ENCODE measurements at places on chromosomes 1 and 21.

- no peak for DNase-seq
Measured at GRCh38 chr1:163258181-163258580, 55.5 kb upstream of the RGS5 start.

DNA sequence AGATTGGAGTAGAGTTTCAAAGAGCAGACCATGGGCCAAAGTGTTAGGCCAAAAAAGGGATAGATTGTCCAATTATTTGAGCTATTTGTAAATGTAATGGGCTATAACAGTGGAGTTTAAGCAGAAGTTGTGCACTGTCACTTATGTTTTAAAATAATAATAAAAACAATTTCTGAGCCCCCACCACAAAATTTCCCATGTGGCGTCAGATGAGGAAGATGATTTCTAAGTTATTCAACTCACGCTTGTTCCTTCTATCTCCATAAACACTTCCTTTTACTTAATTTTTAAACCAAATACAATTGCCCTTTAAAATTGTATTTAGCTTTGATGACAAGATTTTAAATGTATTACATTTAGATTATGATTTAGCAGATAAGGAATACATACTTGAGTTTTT is 330.0 kb downstream of the PTPRC start:
- DNase-seq: no peak

DNA sequence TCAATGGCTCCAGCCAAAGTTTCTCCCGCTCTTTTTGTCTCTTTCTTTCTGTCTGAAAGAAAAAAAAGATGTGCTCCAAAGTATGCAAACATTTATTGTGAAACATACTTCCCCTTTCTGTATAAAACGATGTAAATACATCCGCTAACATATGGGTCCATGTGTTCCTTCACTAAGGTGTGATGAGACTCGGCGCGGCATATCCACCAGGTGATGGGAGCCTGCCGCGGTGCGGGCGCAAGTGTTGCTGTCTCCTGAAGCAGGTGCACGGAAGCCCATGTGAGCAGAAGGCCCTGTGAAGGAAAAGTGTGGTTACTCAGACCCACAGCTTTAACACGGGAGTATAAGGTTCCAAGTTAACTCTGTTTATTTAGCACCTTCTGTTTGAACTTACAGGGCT is 466.6 kb upstream of the C1orf87 start:
- DNase-seq: no peak

GRCh38 chr1:222124602-222125001 is 382.7 kb upstream of the DUSP10 start:
- DNase-seq: no peak

GRCh38 chr1:84847253-84848250 is 45.5 kb downstream of the LPAR3 start:
- DNase-seq: peak; percentile 95

DNA sequence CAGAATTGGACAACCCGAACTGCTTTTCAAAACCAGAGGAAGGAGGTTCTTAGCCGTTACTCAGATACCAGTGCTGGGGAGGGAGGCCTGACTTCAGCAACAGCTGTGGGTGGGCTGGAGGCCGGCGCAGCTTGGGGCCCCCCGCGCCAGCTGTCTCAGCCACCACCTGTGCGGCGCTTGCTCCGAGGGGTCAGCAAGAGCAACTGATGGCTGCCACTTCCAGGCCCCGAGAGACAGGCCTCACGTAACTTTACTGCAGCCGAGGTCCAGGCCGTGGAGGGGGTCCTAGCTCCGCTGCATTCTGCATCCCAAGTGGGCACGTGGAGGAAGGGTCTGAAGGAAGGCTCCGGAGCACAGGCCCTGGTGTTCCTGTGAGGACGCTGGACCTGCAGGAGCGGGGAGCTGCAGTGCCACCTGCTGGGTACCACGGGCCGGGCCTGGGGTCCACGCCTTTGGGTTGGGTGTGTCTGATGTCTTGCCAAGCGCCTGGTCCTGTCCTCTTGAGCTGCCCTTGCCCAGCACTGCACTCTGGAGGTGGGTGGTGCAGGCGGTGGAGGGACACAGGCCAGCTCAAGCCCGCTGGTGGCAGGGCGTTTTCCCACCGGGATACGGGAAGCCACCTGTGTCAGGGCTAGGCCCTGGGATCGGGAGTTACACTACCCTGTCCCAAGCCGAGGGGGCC is 9.8 kb downstream of the THAP3 start:
- peak; percentile 30 for DNase-seq

GRCh38 chr1:93969887-93970286 is 60.7 kb upstream of the GCLM start:
- no peak for DNase-seq

DNA sequence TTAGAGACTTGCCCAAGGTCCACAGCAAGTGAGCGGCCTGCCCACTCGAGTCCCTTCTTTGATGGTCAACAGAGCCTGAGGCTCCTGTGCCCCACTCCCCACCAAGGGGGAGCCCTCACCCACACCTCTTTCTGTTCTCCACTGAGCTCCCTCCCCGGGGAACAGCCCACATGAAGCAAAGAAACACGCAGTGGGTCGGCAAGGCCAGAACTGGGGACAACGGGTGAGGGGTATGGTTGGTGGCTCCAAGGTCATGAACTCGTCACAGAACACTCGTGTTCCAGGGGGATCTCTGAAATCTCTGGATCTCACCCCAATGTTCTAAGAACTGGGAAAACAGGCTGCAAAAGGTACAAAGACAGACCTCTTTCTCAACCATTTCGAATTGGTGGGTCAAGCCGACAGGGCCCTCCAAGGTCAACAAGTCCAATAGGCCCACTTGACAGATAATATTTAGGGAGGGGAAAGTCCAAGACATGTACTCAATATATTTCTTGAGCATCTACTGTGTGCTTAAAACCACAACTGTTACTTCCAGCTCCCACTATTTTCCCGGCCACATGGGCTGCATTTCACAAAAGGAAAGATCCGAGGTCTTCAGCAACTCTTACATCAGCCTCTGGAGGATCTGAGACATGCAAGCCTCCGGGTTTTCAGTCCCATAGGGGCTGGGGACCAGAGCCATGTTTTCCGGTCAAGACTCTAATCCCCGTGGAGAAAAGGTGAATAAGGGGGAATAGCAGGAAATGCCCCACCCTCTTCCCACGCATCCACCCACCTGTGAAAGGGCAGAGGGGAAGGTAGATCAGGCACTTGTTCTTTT is 1.1 kb upstream of the RAP1GAP start:
- no peak for DNase-seq

DNA sequence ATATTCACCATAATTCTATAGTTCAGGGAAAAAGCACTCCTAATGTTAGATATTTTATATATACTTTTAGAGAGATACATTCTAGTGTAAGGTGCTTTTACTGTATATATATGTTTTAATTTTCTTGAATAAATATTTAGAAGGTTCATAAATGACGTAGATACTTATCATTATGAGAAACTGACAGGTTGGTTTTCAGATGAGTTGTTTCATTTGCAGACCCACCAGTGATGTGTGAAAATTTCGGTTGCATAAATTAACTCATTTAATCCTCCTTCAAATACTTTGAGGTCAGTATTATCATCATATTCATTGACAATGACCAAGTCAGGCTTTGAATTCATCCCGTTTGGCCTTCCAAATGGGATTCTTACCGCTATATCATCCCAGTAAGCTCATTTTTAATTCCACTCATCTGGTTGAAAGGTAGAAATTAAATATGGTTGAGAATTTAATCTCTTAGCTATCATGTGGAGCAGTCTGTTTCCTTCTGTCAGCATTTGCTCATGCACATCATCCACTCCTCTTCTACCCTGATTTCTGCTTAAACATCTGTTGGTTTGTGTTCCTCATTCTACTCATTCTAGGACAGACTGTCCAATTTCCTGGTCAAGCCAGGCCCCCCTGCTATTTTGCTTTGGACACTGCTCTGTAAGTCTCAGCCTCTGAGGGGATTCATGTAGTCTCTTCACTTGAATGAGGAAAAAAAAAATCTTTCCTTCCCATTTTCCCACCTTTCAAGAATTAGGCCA is 1156.6 kb downstream of the PLA2G4A start:
- no peak for DNase-seq

- no peak for DNase-seq
Measured at GRCh38 chr1:202958544-202959275, 598 bp upstream of the ADIPOR1 start.

DNA sequence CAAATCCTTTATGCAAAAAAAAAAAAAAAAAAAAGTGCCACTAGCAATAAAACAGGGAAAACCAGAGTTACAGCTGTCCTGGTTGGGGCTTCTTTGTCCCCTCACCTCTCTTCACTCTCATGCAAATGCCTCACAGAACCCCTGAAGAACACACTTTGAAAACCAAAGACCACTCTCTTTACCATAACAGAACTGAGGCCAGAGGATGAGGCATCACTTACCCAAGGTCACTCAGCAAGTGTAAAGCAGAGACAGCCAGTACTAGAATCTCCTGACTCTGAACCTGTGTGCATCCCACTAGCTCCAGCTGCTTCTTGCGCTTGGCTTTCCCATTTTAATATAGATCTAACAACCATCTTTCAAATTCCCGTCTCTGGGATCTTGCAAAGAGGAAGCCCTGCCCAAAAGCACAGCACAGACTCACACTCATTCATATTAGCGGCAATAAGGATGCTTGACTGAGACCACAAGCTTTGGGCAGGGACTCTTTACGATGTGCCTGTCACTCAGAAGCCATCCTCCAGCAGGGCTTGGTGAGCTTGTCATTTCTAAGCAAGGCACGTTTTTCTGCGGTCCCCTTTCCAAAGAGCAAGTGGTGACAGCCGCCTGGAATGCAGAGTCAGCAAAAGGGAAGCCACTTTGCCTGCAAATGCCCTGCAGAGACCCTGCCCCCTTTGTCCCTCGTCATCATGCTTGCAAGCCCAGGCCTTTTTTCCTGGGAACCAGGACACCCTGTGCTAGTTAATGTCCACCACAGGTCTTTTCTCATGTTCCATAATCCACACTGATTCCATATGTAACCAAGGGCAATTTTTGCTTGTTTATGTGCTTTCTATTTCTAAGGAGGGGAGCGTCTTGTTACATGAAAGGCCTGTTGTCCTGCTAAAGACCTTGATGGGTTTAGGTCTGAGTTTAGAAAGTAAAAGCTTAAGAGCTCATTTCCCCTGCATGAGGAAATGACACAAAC is 76.5 kb upstream of the NFIA start:
- no peak for DNase-seq

DNA sequence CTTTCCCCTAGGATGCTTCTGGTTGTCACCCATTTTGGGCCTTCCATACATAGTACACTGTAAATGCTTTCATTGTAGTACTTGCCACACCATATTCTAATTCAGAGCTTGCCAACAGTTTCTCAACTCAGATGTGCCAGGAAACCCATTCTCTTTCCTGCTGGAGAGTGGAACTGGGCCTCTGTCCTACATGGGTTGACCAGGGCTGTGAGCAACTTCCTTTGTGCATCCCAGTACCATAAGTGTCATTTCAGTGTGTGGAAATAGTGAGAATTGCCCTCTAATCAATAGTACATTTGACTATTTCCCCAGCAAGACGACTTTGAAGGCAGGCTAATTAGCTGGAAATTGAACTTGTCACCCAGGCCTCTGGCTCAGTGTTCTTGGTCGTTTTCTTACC is 74.8 kb downstream of the MTR start:
- DNase-seq: no peak

DNA sequence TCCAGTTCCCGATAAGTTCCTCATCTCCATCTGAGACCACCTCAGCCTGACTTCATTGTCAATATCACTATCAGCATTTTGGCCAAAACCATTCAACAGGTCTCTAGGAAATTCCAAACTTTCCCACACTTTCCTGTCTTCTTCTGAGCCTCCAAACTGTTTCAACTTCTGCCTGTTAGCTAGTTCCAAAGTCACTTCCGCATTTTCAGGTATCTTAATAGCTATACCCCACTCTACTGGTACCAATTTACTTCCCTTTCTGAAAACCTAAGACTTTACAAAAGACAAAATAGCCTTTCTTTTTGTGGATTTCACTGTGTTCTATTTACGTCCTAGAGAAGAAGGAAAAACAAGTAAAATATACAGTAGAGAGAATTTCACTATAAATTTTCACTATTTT is 147.0 kb upstream of the FMN2 start:
- DNase-seq: no peak

DNA sequence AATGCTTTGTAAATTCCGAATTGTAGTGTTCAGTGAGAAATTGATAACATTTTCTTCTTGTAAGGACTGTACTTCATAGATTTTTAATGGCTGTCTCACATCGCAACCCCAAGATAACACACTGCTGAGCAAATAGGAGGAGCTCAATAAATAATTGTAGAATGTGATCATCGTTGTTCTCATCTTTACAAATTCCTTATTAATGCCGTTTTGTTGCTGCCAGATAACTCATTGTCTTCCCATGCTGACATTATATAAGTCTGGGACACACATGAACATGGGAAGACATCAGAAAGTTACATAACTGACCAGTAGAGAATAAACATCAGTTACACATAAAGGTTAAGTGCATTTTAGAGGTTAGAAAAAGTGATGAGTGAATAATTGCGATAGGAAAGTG is 46.4 kb upstream of the TSPAN2 start:
- DNase-seq: no peak

GRCh38 chr1:208036106-208036808 is 125.3 kb upstream of the CD34 start:
- DNase-seq: no peak

DNA sequence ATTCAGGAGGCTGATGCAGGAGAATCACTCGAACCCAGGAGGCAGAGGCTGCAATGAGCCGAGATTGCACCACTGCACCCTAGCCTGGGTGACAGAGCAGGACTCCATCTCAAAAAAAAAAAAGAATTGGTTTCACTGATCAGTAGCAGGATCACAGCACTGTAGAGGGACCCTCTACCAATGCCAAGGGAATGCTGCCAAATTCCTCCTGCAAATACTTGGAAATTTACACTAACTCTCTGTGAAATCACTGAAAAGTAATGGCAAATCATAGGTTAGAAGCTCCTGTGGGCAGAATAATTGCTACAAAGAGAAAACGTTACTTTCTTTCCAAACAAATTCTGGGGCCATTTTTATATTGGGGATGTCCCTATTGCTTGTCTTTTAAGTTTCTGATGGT is 6.7 kb upstream of the GPR25 start:
- DNase-seq: no peak

DNA sequence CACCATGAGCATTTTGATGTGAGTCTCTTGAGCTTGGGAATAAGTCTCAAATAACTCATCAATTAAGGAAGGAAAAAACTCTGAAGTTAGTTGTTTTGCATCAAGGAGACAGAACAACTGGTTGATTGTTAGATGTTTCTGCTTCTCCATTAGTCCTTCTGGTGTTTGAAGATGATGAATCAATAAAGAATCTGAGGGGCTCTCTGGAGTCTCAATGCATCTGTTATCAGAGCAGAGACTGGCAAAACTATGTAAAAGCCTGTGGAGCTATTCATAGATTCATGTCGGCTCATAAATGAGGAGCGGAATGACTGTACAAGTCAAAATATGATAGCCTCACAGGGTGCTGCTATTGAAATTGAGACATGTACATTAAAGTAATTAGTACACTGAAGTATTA is 73.3 kb upstream of the ZC3H11B start:
- DNase-seq: no peak

- peak; percentile 46 for DNase-seq
Measured at GRCh38 chr1:24323281-24323680, 4.1 kb downstream of the GRHL3 start.

- DNase-seq: no peak
Measured at GRCh38 chr21:44283948-44284347, 1.7 kb upstream of the AIRE start.
